Thyroid gland (tissue), 4 donors: ENCODE measurements at places on chromosomes 16 and 17. TPM values are rescaled to one million over a fixed set of nuclear protein-coding genes. Genes with fewer than 3 reads are reported as not detected.

Gene WDR90
- total RNA-seq: 43.6 TPM

- no peak for DNase-seq
- peaks cover 54% of the 10 kb centered on the region for H3K4me1 ChIP-seq
- H3K36me3 ChIP-seq: no peaks in the 10 kb centered on the region
- peak overlapping the region; percentile 33 for H3K27ac ChIP-seq
- H3K27me3 ChIP-seq: no peaks in the 10 kb centered on the region
Measured at GRCh38 chr16:27244363-27244755, 24.2 kb downstream of the NSMCE1 start.

GRCh38 chr16:28205117-28205899 is 6.5 kb downstream of the XPO6 start:
- peaks cover 7% of the 10 kb centered on the region for H3K4me1 ChIP-seq
- no peak for DNase-seq
- H3K27me3 ChIP-seq: no peaks in the 10 kb centered on the region
- H3K4me3 ChIP-seq: no peak overlapping the region
- H3K27ac ChIP-seq: no peak overlapping the region
- H3K36me3 ChIP-seq: peaks cover 5% of the 10 kb centered on the region

Gene PFAS
- 39.5 TPM for total RNA-seq

Gene KRTAP3-1
- not detected for total RNA-seq

DNA sequence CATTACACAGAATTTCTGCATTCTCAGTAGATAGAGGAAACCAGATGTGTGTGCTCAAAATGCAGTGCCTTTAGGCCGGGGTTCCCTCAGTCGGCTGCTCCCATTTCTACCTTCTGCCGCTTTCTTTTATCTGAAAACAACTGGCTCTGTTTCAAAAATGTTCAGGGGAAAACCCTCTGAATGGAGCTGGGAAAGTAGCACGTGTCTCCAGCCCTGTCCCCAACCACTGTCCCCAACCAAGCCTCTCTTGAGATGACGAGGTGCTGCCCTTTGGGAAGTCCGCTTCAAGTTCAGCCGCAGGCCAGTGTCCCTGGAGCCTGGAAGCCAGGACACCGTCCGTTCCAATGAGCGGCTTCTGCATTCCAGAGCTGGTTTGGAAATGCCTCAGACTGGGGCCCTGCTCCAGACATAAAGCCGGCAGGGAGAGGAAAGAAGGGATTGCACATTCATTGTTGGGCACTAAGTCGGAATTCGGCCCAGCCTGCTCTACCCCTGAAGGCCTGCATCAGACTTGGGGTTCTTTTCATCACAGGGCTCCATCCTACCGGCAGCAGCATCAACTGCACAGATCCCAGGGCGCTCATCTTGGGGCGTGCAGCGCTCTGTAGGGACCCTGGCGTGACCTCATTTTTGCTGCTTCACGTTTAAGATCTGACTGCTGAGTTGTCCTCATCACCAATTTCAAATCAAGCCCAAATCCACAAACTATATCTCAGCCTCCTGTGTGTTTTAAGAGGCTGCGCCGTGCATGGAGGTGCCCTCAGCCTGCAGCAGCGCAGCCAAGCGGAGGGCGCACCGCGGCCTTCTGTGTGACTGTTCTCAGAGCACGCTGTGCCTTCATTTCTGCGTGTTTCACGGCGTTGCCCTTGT is 111.3 kb downstream of the BANP start:
- H3K4me3 ChIP-seq: no peak overlapping the region
- H3K36me3 ChIP-seq: peaks cover 4% of the 10 kb centered on the region
- DNase-seq: peak; percentile 59
- peaks cover 12% of the 10 kb centered on the region for H3K4me1 ChIP-seq
- no peak overlapping the region for H3K27ac ChIP-seq

Gene TBC1D3C
- not detected for total RNA-seq

Gene ITGAE
- 31.9 TPM for total RNA-seq

DNA sequence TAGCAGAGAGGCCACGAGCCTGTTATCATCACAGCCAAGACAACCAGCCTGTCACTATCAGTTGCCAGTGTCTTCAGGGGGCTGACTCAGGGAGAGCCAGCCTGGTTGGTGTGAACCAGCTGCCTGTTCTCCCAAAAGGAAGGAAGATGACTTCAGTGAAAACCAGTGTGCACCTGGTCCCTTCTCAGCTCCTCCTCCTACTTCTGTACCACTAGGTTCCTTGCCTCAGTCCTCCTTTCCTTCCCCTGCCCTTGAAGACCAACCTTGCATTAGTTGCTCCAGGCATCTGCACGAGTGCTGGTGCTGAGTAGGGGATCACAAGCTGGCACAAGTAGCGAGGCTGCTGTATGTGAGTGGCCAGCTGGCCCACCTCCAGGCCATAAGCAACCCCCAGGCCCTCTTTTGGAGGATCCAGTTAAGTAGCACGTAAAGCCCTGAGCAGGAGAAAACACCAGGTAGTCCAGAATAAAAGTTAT is 8.5 kb downstream of the TUBG1 start:
- peaks cover 9% of the 10 kb centered on the region for H3K36me3 ChIP-seq
- DNase-seq: no peak
- no peaks in the 10 kb centered on the region for H3K27me3 ChIP-seq
- H3K4me3 ChIP-seq: no peak overlapping the region
- H3K27ac ChIP-seq: no peak overlapping the region

DNA sequence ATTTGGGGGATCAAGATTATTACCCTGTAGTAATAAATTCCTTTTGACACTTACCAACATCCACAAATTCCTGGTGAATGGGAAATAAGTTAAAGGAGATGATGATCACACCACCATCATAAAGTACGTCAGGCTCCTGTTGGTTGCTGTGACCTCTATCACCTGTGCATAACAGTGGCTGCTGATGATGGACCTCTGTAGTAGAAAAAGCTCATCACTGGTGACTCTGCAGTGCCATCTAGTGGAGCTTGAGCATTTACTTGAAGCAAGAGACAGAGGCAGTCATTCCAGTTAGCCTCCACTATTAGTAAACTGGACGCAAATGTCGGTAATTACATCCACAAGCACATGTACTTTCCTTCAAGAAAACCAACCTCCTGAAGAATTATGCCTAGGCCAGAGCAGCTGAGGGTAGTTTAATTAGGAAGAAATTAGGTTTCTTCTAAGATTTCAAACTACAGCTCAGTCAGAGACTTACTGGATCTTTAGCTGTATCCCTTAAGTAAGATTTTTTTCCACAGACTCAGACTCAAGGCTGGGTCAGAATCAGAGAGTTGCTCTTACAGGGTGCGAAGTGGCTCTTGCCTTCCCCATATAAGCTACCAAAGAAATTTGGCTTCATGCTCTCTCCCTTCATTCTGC is 39.3 kb downstream of the CYB561 start:
- H3K27ac ChIP-seq: no peak overlapping the region
- DNase-seq: peak; percentile 78
- no peak overlapping the region for H3K4me3 ChIP-seq
- no peaks in the 10 kb centered on the region for H3K27me3 ChIP-seq
- H3K4me1 ChIP-seq: no peaks in the 10 kb centered on the region
- H3K36me3 ChIP-seq: no peaks in the 10 kb centered on the region

DNA sequence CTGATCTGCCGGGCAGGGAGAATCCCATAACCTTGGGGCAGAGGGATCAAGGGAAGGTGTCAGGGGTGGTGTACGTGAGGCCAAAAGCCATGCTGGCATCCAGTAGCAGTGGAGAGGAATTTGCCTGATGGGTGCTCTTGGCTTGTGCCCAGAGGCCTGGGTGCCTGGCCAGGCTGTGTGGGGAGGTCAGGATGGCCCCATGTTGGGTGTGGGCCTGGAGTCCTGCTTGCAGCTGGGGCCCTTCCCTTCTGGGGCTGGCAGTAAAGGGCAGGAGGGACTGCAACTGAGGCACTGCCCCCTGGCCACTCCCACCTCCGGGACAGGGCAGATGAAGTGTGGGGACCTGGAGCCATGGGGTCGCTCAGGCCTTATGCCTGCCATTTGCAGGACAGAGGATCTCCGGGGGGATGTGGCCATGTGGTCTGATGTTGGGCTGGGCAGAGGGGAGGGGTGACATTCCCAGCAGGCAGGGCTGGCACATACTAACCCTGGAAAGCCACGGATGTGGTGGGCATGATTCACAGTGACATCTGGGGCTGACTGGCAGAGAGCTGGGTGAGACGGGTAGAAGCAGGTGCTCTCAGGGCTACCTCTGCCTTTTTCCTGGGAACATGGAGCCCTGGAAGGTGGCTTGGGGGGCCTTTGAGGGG is 3.5 kb downstream of the FMNL1 start:
- H3K27me3 ChIP-seq: no peaks in the 10 kb centered on the region
- no peak overlapping the region for H3K27ac ChIP-seq
- no peaks in the 10 kb centered on the region for H3K4me1 ChIP-seq
- H3K36me3 ChIP-seq: no peaks in the 10 kb centered on the region
- no peak overlapping the region for H3K4me3 ChIP-seq

DNA sequence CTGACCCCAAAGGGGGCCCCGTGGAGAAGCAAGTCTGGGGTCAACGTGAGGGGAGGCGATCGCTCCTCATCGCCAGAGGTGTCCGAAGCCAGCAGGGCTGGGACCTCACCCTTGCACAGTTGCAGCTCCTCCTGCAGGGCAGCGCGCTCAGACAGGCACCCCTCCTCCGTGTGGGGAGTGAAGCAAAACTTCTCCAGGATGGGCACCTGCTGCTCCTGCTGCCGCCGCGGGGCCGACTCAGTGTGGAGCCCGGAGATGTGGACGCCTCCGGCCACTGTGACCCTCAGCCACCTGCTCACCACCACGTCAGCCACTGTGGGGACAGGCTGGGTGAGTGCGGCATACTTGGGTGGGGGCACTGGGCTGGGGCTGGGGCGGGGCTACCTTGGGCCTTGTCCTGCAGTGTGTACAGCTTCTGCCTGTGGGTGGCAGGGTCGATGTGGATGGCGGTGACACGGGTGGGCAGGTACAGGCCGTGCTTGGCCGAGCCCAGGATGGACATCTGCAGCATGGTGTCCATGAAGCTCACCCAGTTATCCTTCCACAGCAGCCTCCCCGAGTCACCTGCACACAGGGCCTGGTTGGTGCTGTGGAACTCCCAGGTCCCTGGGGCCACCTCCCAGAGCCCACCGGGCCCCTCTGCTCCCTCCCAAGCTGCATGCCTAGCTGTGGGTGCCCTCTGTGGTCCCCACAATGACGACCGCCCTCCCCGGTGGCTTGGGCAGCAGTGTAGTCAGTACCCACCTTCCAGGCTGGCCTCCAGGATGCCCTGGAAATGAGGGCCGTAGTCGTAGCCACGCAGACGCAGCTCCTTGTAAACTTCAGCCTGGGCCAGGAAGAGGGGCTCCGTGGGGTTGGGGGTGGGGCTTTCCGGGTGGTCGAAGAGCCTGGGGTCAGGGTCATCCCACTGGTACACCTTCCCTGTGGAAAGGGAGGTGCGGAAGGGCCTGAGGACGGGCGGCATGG is 10.8 kb downstream of the FASN start:
- peaks cover 99% of the 10 kb centered on the region for H3K36me3 ChIP-seq
- no peak overlapping the region for H3K27ac ChIP-seq
- H3K4me3 ChIP-seq: no peak overlapping the region
- no peaks in the 10 kb centered on the region for H3K27me3 ChIP-seq
- DNase-seq: no peak

DNA sequence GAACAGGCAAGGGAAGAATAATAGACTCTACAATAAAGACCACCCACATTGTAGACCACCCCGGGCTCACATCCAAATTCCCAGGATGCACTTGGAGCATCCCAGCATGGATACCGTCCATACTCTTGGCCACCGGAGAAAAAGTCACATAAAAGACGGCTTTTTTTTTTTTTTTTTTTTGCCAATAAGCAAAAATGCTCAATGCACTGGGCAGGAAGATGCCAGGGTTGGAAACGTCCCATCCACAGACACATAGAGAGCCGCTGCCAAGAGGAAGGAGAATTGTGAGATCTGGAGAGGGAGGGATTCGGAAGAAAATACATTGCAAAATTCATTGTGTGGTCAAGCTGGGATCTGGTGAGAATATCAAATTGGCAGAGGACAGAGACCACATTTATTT is 286.7 kb downstream of the XYLT1 start:
- no peaks in the 10 kb centered on the region for H3K27me3 ChIP-seq
- DNase-seq: no peak
- no peak overlapping the region for H3K27ac ChIP-seq
- H3K4me1 ChIP-seq: no peaks in the 10 kb centered on the region
- no peak overlapping the region for H3K4me3 ChIP-seq

GRCh38 chr17:46127524-46127923 is 65.7 kb downstream of the KANSL1 start:
- peaks cover 68% of the 10 kb centered on the region for H3K4me1 ChIP-seq
- H3K36me3 ChIP-seq: no peaks in the 10 kb centered on the region
- DNase-seq: no peak
- no peak overlapping the region for H3K4me3 ChIP-seq

Gene HOXB9
- not detected for total RNA-seq
